ENCODE measurements at places on chromosomes 13 and 19.
A peak's percentile ranks its signal among the peaks of the same experiment; 100 is the strongest.

GRCh38 chr13:41500511-41500910 is 43.2 kb downstream of the RGCC start:
- DNase-seq = no peak

DNA sequence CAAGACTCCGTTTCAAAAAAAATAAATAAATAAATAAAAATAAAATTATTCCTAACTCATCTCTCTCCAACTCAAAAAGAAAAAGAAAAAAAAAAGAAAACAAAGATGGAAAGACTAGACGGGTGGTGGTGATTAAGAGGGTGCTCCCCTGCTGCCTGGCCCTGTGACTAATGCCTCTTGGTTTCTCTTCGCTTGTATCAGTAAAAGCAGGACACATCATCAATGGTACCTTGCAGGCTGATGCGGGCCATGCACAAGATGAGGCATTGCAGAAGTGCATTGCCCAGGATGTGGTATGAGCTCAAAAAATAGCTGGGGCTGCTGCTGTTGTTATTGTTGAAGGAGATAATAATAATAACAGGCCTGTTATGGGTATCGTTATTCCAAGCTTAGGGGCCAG is 14.6 kb downstream of the ACER1 start:
- DNase-seq = no peak

DNA sequence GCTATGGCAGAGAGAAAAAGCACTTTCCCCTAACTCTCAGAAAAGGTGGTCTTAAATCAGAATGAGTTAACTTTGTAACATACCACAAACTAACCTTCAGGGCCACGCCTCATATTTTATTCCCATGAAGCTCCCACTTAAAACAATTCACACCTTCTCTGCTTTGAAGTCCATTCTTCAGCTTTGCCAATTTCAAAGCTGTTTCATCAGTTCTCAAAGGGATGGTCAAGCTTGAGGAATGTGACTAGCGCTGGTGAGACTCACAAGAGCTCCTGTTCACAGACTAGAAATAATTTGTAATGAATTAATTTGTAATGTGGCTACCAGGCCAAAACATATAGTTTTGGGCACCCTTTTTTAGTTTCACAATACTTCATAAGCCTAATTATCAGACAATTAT is 68.2 kb downstream of the STK24 start:
- no peak for DNase-seq

GRCh38 chr19:17170538-17171297 is 44.4 kb upstream of the USE1 start:
- DNase-seq = no peak

DNA sequence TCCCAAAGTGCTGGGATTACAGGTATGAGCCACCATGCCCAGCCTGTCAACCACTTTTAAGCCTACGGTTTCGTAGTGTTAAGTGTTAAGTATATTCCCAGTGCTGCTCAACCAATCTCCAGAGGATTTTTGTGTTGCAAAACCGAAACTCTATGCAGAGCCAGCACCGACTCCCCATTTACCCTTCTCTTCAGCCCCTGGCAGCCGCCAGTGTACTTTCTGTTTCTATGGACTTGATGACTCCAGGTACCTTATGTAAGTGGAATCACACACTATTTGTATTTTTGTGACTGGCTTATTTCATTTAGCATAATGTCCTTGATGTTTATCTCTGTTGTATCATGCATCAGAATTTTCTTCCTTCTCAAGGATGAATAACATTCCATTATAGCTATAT is 1.1 kb downstream of the SULT2A1 start:
- DNase-seq = no peak

- DNase-seq = no peak
Observed at GRCh38 chr19:51651216-51651846, 4.7 kb upstream of the SIGLEC14 start.

DNA sequence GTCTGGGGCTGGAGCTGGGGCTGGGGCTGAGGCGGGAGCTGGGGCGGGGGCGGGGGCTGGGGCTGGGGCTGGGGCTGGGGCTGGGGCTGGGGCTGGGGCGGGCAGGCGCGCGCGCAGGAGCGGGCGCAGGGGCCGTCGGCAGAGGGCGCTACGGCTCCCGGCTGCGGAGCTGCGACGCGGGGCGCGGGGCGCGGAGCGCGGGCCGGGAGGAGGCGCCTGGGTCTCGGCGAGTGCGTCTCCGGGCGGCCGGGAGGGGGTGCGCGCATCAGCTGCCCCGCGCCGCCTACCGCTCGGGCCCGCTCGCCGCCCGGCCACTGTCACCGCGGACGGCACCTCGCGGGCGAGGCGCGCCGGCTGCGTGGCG is 422 bp upstream of the MTUS2 start:
- DNase-seq = no peak

GRCh38 chr13:23945612-23946011 is 48.3 kb upstream of the C1QTNF9B start:
- no peak for DNase-seq

- no peak for DNase-seq
Observed at GRCh38 chr13:59666504-59666903, 497.2 kb downstream of the DIAPH3 start.

DNA sequence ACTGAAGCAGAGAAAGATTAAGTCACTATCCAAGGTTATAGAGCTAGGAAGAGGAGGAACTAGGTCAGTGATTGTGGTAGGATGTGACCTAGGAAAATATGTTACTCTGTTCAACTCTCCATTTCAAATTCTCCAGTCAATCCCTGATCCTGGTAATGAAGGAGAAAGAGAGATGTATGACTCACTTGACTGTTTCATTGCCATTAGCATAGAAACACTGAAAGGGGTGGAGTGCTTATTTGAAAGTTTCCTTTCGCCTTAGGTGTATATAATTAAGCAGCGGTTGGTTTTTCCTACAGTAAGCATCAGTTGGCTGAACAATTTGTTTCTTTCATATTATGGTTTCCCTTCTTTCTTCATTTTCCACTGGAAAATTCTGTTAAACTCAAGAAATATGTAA is 198.1 kb upstream of the CSNK1A1L start:
- no peak for DNase-seq

DNA sequence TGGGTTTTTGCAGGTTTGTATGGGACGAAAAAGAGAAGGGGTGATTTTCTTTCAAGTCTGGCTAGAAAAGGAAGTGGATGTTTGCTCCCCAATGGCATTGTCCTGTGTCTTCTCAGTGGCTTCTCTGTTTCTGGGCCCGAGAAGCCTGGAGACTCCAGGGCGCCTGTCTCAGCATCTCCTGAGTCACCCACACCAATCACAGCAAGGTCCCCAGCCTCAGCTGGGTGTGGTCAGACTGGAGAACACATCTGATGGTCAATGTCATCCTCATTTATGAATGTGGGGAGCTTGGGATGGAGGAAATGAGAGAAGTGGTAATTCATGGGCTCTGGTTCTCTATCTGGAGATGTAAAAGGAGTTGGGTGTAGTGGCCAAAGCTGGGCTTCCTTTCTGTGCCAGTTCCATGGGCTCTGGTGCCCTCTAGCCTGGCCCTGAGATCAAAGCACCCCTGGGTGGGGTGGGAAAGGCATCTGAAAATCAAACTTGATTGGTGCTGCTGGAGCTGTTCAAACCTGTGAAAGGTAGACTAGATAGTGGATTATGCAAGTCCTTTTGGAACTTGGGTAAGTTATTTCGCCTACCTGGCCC is 13.4 kb downstream of the RASL11A start:
- DNase-seq = no peak

DNA sequence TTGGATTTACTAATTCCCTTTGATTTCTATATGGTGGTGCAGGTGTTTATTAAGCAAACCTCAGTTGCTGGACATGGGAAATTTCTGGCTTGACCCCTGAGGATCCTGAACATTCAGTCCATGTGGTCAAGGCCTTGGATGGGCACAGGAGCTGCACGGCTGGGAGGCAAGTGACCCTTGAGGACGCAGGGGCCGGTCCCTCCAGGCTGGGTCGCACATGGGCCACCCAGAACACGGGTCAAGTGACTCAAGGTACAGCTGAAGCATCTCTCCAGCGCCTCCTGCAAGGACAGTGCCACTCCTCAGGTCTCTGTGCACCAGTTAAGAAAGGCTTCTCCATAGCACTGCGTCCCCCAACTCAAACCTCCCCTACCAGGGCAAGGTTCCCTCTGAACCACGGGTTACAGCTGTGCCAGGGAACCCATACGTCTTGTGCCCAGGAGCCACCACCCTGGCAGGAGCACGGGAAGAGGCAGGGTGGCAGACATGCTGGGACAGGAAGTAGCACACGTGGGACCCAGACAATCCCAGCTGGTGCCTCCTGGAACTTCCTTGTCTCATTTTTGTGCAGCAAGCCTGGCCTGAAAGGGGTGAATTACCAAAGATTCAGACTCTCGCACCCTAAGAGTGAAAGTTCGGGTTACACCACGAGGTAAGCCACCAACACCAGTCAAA is 93.1 kb downstream of the SPACA7 start:
- DNase-seq = no peak

GRCh38 chr19:38032951-38033350 is 125.9 kb downstream of the SIPA1L3 start:
- no peak for DNase-seq

GRCh38 chr13:31684466-31684865 is 54.9 kb upstream of the RXFP2 start:
- no peak for DNase-seq

GRCh38 chr19:57382806-57383488 is 6.7 kb upstream of the ZNF548 start:
- DNase-seq = no peak

DNA sequence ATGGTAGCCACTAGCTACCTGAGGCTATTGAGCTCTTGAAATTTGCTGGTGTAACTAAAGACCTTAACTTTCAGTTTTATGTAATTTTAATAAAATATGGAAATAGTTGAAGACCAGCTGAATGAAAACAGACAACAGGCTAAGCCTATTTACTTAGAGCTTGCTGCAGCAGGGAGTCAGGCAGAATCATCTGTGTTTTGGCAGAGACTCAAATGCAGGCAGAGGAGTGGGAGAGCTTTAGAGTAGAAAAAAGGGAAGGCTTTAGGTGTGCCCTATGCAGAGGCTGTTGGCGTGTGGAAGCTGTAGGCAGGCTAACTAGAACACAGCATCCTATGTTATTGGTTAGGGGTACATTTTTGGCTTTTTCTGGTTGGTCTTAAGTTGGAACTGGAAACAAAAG is 304.9 kb upstream of the NBEA start:
- no peak for DNase-seq

DNA sequence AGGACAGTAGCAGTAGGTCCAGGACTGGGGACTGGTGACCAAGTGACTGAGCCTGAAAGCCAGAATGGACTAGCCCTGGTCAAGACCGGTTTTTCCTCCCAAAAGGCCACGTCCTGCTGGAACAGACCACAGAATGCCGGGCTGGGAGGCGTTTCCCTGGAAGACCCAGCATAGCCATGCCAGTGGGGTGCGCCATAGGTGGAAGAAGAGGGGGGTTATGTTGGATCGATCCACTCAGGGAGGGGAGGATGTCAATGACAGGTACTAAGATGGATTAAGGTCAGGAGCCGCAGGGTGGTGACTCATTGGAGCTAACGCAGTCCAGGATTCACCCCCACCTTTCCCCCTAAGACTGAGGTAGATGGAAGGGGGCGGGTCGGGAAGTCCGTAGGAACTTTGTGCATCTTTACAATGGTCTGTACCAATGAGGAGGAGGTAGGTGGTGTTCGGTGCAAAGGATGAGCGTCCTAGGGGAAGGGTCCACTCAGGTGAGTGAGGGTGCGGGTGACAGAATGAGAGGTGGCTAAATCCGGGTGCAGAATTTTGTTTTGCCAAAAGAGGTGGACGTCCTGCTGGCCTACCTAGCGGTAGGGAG is 21.0 kb downstream of the VASP start:
- no peak for DNase-seq

GRCh38 chr13:48579165-48579918 is 46.5 kb upstream of the RCBTB2 start:
- no peak for DNase-seq

DNA sequence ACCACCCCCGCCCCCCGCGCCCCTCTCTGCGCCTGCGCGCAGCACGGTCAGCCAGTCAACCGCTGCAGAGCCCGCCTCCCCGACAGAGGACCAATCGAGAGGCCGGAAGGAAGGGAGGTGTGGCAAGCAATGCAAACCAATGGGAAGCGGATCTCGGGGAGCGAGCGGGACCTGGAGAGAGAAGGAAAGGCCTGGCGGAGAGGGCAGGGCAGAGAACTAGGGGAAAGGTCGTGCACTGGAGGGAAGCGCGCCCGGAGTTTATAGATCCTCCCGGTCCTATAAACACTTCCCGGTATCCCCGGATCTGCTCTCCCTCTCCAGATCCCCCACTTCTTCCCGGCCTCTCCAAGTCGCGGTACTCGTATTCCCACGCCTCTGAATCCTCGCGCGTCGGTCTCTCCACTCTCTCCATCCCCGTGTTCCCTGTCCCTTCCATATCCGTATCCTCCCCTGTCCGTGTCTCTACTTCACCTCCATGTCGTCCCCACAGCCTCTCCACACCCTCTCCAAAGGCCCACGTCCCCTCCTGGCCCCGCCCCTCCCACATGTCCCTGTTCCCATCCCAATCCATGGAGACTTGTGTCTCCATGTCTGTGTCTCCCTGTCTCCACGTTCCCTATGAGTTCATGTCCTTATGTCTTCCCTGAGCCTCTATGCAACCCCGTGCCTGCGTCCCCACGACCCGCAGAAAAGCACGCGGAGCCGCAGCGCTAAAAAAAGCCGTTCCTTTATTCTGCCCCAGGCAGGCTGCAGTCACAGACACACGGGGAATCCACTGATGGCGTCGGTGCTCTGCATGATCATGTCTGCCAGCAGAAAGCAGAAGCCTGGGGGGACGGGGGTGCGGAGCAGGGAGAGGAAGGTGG is 434 bp upstream of the ETFB start:
- DNase-seq = peak; percentile 76

DNA sequence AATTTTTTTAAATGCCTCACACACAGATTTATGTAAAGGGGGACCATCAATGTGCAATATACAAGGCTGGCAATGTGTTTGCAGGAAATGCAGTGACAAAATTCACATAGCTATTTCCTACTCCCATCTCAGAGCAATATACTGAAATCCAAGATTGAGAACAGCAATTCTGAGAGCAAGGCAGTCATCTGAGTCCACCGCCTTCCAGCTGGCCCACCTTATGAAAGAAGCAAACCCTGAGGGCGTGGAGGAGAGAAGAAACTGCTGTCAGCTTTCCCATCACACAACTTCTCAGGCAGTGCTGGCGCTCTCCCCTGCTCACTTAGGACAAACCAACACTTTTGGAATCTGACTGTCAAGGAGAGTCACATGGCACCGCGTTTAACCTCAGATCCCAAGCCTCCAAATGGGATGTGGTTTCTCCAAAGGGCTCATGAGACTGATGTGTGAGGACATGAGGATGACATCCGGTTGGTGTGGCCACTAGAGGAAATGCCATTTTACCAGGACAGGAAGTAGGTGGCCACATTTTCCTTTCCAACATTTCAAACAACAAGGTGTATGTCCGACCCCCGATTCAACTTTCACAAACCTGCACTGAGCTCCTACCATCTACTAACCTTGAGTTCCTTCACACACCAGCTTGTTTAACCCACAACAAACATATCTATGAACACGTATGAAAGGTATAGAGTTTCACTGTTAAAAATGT is 3.7 kb upstream of the DOCK9 start:
- no peak for DNase-seq
